ENCODE measurements at places on chromosomes 2 and 18.

- DNase-seq: no peak
Observed at GRCh38 chr2:47704287-47704686, 78.7 kb upstream of the MSH6 start.

GRCh38 chr2:79191081-79191480 is 31.5 kb upstream of the REG3A start:
- DNase-seq: no peak

DNA sequence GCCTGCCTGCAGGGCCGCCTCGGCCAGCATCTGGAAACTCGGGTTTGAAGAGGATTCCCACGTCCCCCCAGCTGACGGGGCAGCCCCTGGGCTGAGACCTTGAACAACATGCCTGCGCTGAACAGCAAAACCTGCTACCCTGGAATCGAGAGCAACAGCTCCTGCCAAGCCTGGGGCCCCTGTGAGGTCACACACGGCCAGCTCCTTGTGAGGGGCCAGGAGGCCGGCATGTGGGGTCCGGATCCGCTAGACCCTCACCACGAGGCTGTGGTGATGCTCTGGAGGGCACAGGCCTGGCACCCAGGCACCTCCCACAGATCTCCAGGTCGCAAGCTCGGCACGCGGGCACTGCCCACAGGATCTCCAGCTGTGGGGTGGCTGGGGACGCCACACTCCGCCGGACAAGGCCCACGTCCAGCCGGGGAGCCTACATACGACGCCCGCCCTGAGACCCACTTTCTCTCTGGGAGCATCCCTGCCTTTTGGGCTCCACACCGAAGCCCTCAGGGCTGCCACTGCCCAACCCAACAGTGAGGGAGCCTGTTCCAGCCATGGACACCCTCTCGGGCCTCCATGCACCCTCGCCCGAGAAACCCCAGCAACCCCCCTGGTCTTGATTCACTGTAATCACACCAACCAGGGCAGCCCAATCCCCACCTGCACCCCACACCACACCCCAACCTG is 34.1 kb downstream of the SLC66A2 start:
- no peak for DNase-seq

- DNase-seq: no peak
Observed at GRCh38 chr2:5537180-5537688, 154.9 kb upstream of the SOX11 start.

GRCh38 chr18:77025831-77026363 is 106.7 kb downstream of the MBP start:
- no peak for DNase-seq

GRCh38 chr2:45013229-45014015 is 4.2 kb upstream of the SIX2 start:
- no peak for DNase-seq

DNA sequence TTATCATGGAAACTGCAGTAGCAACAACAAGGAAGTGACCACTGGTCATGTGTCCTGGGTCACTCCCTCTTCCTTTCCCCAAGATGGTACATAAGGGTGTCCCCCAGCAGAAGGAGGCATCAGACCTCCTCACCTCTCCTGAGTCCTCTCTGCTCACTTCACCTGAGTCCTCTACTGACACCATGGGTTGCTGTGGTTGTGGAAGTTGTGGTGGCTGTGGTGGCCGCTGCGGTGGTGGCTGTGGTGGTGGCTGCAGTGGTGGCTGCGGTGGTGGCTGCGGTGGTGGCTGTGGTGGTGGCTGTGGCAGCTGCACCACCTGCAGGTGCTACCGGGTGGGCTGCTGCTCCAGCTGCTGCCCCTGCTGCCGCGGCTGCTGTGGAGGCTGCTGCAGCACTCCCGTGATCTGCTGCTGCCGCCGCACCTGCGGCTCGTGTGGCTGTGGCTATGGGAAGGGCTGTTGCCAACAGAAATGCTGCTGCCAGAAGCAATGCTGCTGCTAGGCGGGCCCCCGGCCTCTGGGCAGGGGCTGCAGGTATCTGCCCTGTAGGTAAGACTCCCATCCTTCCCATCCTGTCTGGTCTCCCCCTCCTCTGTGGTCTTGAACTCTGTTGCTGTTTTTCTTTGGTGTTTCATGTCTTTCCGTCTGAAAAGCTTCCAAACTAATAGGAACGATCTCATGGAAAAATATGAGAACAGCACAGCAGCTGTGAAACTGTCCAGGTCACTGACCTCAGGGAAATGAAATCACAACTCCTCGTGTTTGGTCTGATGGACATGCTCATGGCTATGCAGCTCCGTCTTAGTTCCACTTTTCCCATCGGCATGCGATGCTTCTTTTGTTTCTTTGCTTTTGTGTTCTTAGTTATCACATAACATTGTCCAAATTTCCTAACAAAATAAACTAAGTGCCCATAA is at the start of gene SCYGR4:
TSS of gene SCYGR4 (plus strand) at position 183 of the 915 bp plus-strand sequence. CDS start at position 183, 0 bp downstream.
- no peak for DNase-seq

DNA sequence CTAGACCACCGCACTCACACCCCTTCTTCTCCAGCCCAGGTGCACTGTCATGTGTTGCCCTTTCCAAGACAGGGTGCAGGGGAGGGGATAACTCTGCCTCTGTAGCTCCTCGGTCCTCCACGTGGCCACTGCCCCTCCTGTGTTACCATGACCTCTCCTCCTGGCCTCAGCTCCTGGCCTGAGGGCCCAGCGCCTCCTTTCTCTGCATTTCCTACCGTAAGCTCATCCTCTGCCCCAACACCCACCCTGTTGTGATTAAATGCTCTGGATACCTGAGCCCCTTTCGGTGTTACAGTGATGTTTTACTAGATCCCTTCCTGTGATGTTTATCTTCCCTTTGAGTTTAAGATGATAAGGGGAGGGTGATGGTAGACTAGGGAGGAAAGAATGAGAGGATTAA is 242.3 kb downstream of the PTPRM start:
- DNase-seq: no peak

- DNase-seq: no peak
Observed at GRCh38 chr2:64943387-64944150, 45.6 kb upstream of the SLC1A4 start.

- DNase-seq: no peak
Observed at GRCh38 chr18:2293109-2293839, 278.0 kb downstream of the METTL4 start.

- DNase-seq: no peak
Observed at GRCh38 chr2:198917926-198918720, 539.6 kb downstream of the SATB2 start.

GRCh38 chr2:84816426-84817026 is 64.4 kb downstream of the TRABD2A start:
- no peak for DNase-seq

GRCh38 chr2:120480346-120480902 is 134.5 kb downstream of the INHBB start:
- DNase-seq: no peak

GRCh38 chr2:127954857-127955256 is 69.1 kb upstream of the AMMECR1L start:
- no peak for DNase-seq

DNA sequence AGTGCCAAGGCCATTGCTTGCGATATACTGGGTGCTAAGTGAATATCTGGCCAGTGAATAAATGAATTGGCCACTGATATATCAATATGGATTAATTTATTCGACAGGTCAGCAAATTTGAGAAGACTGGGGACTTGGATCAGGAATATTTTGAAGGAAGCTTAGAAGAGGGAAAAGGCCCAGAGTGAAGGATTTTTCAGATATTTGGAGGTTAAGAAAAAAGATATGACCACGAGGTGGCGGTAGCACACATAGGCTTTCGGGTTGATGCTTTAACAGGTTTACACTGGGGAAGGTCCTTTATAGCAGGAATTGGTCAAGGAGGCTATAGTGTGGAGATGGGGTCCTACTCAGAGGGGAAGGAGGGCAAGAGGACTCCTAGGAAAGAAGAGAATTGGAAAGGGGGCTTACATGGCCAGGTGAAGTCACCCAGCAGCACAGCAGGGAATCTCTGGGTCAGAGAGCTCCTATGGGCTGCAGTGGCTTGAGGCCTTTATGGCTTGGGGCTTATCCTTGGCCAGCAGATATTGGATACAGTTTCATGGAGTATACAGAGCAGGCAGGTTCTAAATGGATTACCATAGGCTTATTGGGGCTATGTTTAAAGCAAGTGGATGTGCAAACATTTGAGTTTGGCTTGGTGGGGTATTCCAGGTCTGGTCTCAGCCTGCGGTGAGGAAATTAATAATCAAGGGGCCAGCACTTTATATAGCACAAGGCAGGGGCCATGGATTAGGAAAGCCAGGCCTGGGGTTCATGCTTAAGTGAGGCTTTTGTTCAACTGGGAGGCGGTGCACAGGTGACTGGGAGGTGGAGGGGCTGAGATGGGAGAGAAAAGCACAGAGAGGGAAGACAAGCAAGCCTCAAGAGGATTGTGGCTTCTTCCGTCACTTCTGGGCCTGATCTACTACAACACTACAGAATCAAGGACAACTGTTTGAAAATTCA is 9.7 kb downstream of the IL1RN start:
- DNase-seq: no peak

DNA sequence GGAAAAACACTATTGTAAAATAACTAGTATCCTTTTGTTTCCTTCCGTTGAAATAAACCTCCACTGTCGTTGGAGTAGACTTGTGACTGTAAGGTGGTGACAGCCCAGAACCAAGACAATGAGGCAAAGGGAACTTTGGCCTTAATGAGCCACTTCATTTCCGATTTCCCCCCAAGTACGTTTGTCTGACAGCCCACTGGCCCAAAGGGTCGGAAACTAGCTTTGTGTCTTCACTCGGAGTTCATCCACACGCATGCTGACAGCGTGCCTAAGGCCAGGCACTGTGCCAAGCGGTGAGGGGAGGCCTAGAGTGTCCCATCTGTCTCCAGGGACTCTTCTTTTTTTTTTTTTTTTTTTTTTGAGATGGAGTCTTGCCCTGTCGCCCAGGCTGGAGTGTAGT is 21.0 kb downstream of the HJURP start:
- DNase-seq: no peak

DNA sequence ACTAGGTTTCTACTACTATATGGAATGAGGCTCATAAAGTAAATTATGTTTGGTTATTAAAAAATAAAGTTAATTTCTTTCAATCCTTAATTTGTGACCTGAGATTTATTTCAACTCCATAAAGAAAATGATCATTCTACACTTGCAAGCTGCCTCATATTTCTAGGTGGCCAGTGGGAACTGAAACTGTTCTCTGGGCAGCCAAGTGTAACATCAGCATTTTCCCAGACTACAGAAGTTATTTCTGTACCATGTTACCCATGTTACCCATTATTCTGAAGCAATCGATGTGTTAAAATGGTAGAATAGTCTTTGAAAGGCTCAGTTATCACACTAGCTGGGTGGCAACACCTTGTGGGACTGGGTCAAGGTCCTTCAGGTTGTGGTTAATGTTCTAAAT is 139.3 kb upstream of the FBXO11 start:
- no peak for DNase-seq

DNA sequence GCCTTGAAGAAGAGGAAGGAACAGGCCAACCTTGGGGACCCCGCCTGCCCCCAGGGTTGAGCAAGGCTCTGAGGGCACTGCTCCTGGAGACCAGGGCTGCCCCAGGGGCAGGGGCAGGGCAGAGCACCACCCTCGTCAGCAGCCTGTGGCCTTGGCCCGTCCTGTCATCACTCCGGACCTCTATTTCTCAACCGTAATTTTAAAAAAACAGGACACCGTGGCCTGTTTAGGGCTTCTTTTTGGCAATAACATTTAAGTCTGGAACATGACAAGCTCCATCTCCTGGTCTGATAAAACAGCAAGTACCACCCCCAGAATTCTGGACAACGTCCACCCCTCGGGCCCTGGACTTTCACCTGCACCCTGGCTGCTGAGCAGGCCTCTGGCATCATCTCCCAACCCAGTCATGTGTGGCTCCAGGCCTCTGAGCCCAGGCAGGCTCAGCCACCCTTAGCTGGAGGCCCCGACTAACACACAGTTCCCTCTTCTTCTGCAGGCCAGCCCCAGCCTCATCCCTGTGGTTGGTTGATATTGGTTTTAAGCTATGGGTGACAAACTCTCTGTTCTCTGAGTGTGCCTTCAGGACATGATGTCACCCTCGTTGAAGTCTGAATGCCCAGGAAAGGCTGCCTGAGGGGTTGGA is 22.6 kb upstream of the ID2 start:
- no peak for DNase-seq

DNA sequence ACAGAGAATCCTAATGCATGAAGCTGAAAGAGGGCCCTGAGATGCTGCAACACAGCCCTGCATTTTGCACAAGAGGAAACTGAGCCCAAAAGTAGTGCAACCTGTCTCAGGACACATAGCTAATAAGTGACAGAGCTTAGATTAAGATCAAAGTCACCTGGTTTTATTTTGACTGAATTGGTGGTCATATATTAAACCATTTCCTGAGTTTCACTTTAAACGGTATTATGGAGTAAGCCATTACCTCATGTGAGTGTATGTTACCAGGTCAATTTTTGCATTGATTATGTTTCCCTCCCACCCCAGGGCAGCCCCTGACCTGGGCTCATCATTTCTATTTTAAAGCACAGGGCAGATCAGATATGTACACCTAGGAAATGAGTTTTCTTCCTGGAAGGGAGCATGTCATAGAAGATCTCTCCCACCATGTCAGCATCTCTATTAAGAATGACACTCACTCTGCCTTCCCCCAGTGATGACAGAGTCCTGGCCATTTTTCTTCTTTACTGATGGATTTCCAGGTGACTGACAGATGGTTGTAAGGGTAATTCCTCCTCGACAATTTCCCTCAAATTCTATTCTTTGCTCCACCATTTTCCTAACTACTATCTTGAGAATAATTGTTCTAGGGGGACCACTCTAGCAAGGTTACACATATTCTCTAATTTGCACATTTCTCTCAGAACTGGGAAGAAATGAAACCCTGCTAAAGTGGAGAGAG is 441.3 kb upstream of the SLC14A2 start:
- no peak for DNase-seq

DNA sequence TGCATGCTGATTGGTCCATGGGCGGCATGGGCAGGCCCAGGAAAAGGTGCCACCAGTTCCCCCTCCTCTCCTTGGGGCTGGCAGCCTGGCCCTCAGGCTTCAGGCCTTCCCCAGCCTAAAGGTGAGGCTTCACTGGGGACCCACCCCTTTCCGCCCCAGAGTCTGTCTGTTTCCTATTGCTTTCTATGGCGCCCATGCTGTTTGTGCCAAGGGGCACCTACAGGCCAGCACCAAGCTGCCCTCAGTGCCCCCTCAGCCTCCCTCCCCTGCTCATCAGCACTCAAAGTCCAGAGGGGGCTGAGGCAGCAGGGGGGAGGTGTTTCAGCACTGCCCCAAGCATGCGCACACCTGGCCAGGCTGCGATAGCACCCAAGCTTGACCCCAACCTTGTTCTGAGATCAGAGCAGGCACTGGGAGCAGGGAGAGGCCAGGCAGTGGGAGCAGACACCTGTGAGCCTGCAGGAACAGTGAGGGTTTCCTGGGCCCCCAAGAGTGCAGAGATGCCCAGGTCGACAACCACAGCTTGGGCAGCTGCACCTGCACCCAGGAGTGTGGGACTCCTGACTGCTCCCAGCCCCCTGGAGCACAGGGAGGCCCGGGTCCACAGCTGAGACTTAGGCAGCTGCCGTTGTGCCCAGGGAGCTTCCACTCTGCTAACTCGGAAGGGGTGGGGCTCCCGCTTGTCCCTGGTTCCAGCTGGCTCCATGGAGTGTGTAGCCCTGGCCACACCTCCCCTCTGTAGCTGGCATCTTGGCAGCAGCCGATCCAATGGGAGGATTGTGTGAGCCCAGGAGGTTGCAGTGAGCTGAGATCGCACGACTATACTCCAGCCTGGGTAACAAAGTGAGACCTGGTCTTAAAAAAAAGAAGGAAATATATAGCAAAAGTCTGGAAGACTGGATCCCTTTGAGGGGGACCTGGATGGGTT is 69.1 kb downstream of the NCAPH start:
- DNase-seq: no peak

- DNase-seq: no peak
Observed at GRCh38 chr18:40160361-40160760, 1794.7 kb upstream of the PIK3C3 start.

GRCh38 chr2:62653582-62654422 is 51.7 kb upstream of the EHBP1 start:
- no peak for DNase-seq

- DNase-seq: no peak
Observed at GRCh38 chr2:144686518-144687215, 166.7 kb upstream of the ZEB2 start.

Measured in activated T-helper 1 cell treated with anti-CD3 and anti-CD28 coated beads, Interleukin-2, amount 50 U/mL, for 16 hours (primary cell).